ENCODE measurements at places on chromosomes 4 and X.
A peak's percentile ranks its signal among the peaks of the same experiment; 100 is the strongest.

- DNase-seq: no peak
These were observed 105.3 kb downstream of the ADAMTS3 start for GRCh38 chr4:72463724-72464123.

DNA sequence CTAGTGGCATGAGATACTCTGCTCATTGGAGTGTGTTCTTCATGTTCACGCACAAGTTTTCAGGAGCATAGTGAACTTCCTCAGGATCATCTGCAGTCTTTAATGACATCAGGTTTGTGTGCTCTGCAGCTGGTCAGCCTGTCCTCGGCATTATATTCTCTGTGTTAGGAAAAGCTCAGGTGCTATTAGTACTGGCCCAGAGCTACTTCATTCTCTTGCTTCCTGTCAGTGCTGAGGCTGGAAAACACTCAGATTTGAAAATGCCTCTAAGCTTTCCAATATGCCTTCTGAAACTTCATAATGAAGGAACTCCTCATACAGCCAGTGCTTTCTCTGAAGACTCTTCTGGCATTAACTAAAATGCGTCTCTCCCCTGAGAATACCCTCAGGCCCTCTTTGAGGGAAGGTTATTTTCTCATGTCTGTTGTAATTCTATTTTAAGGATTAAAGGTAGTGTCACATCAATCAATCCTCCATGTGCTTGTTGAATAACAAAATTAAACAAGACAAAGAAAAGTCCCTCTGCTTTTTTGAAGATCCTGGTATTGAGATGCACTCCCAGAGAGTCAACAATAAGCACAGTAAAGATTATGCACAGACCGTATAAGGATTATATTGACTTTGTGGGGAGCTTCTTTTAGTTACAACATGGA, 666.4 kb downstream of the ADGRL3 start:
- DNase-seq: no peak

DNA sequence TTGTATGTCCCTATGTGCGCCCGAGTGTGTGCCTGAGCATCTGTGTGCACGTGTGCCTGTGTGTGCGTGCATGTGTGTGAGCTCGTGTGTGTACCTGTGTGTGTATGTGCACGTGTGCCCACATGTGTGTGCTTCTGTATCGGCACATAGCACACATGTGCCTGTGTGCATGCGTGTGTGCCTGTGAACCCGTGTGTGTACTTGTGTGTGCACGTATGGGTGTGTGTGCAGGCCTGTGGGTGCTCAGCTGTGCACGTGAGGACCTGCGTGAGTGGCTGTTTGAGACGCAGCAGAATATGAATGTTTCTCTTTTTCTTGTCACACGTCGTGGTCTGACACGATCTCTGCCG, 4.3 kb downstream of the AKAP17A start:
- DNase-seq: no peak

DNA sequence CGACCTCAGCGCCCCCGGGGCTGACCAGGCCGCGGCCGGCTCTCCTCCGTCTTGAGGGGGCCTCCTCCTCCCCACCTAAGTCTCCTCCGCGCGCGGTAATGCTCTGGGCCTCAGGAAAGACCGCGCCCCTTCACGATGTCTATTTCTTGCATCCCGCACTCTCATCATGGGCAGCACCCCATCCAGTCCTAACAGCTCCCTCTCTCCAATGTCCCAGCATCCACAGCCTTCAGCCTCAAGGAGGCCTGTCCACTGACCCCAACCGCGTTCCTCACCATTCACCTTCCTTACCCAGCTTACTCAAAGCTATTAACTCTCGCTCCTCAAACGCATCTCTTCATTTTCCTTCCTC, 77.5 kb downstream of the MAGED4 start:
- no peak for DNase-seq

DNA sequence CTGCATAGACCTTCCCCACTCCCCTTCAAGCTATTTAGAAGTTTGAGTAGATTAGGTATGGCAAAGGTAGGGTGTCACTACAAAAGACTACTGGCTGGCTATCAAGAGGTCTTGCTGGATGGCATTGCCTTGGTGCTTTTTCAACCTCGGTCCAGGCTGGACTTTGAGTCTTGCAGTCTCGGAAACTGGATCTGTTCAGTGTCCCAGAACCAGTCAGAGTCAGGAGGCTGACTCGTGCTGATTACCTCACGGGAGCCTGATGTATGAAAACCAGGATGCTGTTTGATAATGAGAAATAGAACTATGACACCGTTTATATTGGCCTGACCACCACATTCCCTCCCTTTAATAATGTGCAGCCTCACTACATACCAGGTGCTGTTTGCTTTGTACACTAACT, 2.7 kb upstream of the PHKA1 start:
- no peak for DNase-seq

GRCh38 chrX:104842646-104843045, 276.6 kb downstream of the IL1RAPL2 start:
- DNase-seq: no peak

DNA sequence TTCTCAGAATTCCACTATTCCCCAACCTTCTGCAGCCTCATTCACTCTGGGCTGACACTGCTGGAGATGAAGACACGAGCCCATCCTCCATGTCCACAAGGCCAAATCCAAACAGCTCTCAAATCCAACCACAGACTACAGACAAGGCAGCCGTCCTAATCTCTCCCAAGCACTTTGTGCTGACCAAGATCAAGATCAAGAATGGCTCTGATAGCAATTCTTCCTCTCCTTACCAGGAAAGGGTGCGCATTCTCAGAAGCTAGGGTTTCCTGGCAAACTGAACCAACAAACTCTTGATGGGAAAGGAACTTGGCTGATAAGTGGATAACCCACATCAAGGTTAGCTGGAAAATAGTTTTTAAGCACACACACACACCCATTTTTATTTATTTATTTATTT, 26.5 kb downstream of the RELL1 start:
- no peak for DNase-seq

- no peak for DNase-seq
These were observed 229.4 kb upstream of the PSAPL1 start for GRCh38 chr4:7664106-7664505.

DNA sequence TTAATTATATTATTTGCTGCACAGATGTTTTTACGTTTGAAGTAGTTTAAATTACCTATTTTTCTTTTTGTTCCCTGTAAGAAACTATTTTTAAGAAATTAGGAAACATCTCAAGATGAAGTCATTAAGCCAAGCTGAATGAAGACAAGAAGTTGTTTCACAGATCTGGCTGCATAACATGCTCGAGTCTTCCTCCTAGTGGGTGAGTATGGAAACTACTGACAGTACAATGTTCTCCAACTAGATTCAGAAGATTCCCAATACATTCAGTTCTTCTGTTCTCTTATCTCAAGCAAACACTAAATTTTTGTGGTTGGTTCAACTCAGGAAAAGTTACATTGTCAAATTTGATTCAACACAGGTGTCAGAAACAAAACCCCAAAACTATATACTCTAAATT, 256.8 kb upstream of the VCX start:
- peak; percentile 0 for DNase-seq

DNA sequence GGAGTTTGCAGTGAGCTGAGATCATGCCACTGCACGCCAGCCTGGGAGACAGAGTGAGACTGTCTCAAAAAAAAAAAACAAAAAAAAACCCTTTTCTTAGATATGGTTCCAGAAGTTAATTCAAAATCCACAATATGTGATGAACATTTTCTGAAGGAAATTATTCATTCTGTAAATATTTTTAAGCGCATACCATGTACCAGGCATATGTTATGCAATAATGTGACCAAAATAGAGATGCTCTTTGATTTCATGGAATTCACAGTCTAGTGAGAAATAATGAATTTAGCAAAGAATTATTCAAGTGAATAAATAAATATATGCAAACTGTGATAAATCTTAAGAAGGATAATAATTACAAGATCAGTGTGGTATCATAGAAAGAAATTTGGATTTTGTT, 174.7 kb downstream of the GC start:
- no peak for DNase-seq

DNA sequence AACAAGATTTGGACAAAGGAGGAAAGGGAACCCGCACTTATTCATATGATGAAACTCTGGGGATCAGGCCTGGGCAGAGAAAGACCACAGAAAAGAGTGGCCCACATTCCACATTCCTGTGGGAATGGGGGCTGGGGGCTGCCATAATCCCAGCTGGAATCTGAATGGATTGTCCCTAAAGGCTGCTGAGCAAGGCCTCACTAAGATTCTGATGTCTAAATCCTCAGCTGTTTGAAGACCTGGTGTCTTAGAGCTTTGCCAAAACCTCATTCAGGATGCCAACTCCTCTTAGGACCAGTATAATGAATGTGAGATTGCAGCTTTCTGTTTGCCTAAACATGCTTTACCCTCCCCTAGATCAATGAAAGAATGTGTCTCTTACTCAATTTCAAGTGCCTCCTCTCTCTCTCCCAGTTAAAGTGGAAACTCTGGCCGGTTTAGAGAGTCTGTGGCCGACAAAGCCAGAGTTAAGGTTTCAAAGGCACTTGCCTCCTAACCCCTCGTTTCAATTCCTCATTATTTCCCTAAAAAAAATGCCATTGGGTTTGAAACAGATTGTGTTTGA, 33.3 kb upstream of the GPC4 start:
- DNase-seq: no peak

- no peak for DNase-seq
These were observed 1599.7 kb downstream of the ARAP2 start for GRCh38 chr4:34644579-34645115.

DNA sequence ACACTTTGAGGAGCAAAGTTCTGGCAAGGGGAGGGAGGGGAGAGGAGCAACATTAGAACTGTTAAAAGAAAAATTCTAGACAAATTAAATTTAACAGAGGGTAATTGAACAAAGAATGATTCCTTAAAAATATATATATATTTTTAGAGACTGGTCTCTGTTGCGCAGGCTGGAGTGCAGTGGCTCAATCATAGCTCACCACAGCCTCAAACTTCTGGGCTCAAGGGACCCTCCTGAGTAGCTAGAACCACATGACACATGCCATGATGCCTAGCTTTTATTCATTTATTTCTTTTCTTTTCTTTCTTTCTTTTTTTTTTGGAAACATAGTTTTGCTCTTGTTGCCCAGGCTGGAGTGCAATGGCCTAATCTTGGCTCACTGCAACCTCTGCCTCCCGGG, 19.1 kb upstream of the SPINK2 start:
- no peak for DNase-seq

- no peak for DNase-seq
These were observed 1497.3 kb downstream of the STIM2 start for GRCh38 chr4:28357990-28358389.

DNA sequence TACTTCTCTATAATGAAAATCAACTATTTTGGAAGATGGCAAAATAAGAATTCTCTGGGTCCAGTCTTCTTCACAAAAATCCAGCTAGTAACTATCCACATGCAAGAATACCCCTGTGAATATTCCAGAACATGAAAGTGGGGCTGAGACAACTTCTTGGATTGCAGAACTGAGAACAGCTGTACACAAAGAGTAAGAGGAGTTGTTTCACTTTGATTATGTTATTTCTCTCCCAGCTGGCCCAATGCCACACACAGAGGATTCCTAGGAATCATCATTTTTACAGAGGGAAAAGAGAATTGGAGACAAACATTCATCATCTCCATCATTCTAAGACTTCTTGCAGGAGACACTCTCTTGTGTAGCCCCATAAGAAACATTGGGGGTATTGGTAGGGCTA, 782.2 kb upstream of the LCORL start:
- DNase-seq: no peak

DNA sequence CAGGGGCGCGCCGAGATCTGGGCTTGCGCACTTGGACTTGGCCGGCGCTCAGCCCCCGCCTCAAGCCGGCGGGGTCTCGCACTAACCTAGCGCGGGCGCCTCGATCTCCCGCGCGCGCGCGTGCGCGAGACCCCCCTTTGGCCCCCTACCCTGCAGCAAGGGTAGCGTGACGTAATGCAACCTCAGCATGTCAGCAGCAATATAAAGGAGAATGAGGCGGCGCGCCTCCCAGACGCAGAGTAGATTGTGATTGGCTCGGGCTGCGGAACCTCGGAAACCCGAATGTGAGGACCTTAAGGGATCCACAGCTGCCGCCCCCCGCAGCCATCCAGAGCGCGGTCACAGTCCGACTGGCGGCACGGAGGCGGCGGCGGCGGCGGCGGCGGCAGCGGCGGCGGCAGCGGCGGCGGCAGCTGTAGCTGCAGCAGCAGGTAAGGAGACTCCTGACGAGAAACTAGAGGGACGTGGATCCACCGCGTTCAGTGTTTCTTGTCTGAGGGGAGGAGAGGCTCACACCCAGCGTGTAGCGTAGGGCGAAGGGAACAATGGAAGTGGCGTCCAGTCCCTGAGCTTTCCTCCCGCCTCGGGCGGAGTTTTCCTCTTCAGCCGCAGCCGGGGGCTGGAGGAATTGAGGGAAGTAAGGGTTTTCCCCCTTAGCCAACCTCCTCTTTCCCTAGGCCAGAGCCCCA, at the start of the genes SATL1 and ZNF711:
TSS of gene SATL1 (minus strand) at position 19 of the 689 bp plus-strand sequence. CDS start 134,811 bp downstream, outside the sequence.
TSS of gene ZNF711 (plus strand) at position 231 of the 689 bp plus-strand sequence. CDS start 3,582 bp downstream, outside the sequence.
- DNase-seq: peak; percentile 81

DNA sequence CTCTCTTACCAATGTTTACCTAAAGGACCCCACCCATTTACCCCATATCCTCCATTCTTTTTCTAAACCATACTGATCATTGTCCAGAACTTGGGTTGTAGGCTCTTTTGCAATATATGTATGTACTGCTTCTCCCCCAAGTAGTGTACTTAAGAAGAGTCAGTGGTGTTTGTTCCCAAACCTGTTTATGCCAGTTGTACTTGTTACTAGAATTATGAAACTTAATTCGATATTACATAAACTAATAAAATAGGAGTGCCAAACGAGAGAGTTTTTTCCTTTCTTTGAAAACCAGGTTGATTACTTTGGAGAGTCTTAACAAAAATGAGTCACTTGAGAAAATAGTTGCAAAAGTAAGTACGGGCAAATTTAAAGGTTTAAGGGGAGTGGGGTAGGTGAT, 96.3 kb downstream of the GEMIN8 start:
- no peak for DNase-seq

GRCh38 chrX:155027509-155028066, 944 bp downstream of the FUNDC2 start:
- DNase-seq: peak; percentile 50

GRCh38 chr4:82780752-82781231, 17.8 kb downstream of the SCD5 start:
- peak; percentile 32 for DNase-seq

All from skin of body (tissue), 3 donors.